ENCODE measurements at places on chromosomes 11 and 22.

- peaks cover 48% of the 10 kb centered on the region for H3K4me1 ChIP-seq
- no peak overlapping the region for H3K27ac ChIP-seq
- H3K4me3 ChIP-seq = peak overlapping the region; percentile 46
- no peaks in the 10 kb centered on the region for H3K27me3 ChIP-seq
- DNase-seq = no peak
These were observed 22.0 kb upstream of the CTSC start for GRCh38 chr11:88359541-88359940.

DNA sequence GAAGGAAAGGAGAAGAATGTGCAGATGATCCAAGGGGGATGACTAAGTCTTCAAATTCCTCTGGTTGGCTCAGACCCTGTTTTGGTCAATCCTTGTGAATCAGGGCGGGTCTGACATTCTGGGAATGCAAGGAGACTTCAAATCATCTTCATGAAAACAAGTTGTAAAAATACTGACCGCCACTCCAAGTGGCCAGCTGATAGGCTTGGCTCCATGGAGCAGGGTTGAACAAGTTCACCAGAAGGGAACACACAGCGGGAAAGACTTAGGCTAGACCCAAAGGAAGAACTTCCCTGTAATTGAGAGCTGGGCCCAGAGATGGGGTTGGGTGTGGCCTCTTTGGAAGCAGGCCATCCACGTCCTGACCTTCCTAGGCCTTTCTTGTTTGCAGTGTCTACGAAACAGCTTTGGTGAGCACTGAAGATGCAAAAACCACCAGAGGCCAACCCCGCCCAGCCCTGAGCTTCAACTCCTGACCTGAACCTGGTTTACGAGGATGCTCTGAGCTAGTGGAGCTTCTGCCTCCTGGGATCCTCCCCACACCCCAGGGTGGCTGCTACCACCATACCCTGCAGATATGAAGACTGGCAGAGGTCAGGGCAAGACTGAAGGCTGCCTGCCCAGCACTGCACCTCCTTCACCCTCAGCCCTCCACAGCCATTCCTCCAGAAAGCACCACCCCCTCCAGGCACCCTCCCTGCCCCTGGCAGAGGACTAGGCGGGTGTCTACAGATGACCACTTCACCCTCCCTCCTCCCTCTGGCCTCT is 26.1 kb downstream of the GDPD5 start:
- H3K4me3 ChIP-seq = no peak overlapping the region
- no peaks in the 10 kb centered on the region for H3K27me3 ChIP-seq
- DNase-seq = no peak

GRCh38 chr11:106706355-106706754 is 311.9 kb downstream of the GUCY1A2 start:
- H3K27me3 ChIP-seq = no peaks in the 10 kb centered on the region
- no peaks in the 10 kb centered on the region for H3K4me1 ChIP-seq
- no peaks in the 10 kb centered on the region for H3K36me3 ChIP-seq

DNA sequence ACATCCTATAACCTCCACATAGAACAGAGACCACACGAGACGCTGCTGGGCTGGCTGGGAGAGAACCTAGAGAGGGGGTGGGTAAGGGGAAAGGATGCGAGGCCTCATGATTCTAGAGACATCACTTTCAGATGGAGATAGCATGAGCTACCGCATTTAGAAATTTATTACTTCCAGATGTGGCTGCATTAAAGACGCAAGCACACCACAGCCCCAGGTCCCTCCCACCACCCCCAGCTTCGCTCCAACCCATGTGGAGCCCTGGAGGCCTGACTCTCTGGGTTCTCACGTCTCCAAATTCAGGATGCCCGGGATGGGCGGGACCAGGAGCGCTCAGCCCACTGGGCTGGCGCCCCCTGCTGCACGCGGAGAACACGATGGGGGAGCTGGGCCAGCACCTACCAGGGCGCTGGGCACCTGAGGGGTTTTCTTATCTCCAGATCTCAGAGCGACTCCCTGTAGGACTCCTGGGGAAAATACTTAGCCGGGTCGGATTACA is 13.6 kb downstream of the MRPL21 start:
- H3K27me3 ChIP-seq = no peaks in the 10 kb centered on the region
- no peaks in the 10 kb centered on the region for H3K4me1 ChIP-seq
- peaks cover 21% of the 10 kb centered on the region for H3K36me3 ChIP-seq

DNA sequence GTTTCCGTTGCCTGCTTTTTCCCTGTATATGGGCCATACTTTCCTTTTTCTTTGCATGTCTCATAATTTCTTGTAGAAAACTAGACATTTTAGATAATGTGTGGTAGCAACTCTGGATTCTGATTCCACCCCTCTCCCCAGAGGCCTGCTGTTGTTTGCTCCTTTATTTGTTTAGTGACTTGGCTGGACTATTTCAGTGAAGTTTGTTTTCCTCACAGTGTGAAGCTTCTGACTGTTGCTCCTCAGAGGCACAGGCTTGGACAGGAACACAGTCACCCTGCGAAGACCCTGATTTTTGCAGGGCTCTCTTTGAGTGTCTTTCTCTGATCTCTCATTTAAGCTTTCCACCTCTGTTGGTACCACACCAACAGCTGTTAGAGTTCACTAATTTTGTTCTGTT is 72.5 kb downstream of the SWAP70 start:
- H3K4me3 ChIP-seq = no peak overlapping the region
- no peaks in the 10 kb centered on the region for H3K4me1 ChIP-seq
- no peak for DNase-seq
- H3K27me3 ChIP-seq = no peaks in the 10 kb centered on the region

DNA sequence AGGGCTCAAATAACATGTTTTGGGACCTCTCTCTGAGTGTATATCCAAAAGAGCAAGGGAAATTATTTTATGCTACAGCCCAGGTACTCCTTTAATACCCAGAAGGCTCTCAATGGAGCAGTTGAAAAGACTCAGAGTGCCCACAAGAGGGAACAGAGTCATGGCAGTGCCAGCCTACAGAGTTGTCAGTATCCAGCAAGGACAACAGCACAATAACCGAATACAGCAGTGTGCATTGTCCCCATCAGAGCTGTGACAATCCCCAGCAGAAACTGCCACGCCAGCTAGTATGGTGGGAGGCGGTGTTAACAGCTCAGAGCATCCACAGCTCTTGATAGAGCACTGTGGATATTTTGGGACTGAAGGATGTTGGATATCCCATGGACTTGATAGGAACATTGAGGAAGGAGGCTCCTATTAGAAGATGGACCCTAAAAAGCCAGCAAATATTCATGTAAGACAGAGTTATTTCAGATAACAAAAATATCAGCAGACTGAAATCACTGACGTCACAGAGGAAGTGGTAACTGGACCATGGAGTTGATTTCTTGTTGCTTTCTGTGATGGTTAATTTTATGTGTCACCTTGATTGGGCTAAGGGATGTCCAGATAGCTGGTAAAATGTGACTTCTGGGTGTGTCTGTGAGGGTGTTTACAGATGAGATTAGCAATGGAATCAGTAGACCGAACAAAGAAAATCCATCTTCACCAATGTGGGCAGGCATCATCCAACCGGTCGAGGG is 17.7 kb upstream of the PAFAH1B2 start:
- DNase-seq = no peak
- H3K27ac ChIP-seq = no peak overlapping the region
- H3K4me1 ChIP-seq = no peaks in the 10 kb centered on the region
- H3K4me3 ChIP-seq = no peak overlapping the region
- H3K36me3 ChIP-seq = no peaks in the 10 kb centered on the region
- H3K27me3 ChIP-seq = peaks cover 18% of the 10 kb centered on the region

DNA sequence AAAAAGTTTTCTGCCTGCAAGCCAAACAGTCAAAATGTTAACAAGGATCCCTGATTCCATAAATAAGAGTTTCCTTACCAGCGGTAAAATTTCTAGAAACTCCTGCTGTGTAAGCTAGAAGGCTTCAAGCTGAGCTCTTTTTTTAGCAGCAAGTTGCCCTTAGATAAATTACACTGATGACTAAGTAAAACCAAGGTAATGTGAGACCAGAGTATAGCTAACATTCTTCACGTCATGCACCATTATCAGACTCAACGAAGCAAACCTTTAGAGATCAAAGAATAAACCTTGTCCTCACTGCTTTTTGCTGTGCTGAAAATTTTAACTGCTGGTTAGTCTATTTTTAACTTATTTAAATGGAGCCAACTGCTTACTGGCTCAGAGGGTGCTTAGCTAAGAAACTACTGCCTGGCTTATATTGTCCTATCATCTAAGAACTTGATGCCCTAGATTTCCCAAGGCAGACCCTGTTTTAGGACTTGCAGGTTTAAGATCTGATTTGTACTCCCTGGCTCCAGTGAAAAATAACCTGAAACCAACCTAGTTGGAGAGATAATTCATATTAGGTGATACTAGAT is 900.7 kb downstream of the JRKL start:
- H3K36me3 ChIP-seq = no peaks in the 10 kb centered on the region
- H3K27ac ChIP-seq = no peak overlapping the region
- no peak for DNase-seq
- H3K4me1 ChIP-seq = no peaks in the 10 kb centered on the region
- no peak overlapping the region for H3K4me3 ChIP-seq
- H3K27me3 ChIP-seq = no peaks in the 10 kb centered on the region

DNA sequence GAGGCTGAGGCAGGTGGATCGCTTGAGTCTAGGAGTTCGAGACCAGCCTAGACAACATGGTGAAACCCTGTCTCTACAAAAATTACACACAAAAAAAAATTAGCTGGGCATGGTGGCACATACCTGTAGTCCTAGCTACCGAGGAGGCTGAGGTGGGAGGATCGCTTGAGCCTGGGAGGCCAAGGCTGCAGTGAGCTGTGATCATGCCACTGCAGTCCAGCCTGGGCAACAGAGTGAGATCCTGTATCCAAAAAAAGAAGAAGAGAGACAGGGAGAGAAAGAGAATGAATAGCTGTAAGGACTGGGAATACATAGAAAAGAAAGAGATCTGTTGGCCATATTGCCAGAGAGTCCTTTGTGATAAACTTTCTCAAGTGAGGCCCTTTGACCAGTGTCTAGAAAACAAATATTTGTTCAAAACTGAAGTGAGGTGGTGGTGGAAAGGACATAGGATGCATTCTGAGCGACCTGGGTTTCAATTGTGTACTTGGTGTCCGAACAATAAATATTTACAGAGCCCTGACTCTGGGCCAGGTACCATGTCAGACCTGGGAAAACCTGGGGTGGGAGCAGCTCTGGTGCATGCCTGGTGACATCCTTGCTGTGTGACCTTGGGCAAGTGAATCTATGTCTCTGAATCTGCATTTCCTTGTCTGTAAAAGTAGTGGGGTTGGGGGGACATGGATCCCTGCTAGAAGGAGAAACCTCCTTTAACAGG is 89.6 kb upstream of the CRYBB3 start:
- no peaks in the 10 kb centered on the region for H3K36me3 ChIP-seq
- peak overlapping the region; percentile 79 for H3K4me3 ChIP-seq
- H3K27me3 ChIP-seq = no peaks in the 10 kb centered on the region
- H3K4me1 ChIP-seq = peaks cover 19% of the 10 kb centered on the region
- no peak for DNase-seq
- peak overlapping the region; percentile 89 for H3K27ac ChIP-seq

- H3K27ac ChIP-seq = peak overlapping the region; percentile 89
- DNase-seq = no peak
- no peaks in the 10 kb centered on the region for H3K27me3 ChIP-seq
These were observed 14.7 kb downstream of the RELT start for GRCh38 chr11:73390601-73391565.

- H3K27ac ChIP-seq = no peak overlapping the region
- H3K36me3 ChIP-seq = no peaks in the 10 kb centered on the region
- H3K27me3 ChIP-seq = peaks cover 15% of the 10 kb centered on the region
- H3K4me3 ChIP-seq = no peak overlapping the region
- DNase-seq = no peak
- no peaks in the 10 kb centered on the region for H3K4me1 ChIP-seq
These were observed 55.5 kb downstream of the CHRDL2 start for GRCh38 chr11:74675761-74676160.

DNA sequence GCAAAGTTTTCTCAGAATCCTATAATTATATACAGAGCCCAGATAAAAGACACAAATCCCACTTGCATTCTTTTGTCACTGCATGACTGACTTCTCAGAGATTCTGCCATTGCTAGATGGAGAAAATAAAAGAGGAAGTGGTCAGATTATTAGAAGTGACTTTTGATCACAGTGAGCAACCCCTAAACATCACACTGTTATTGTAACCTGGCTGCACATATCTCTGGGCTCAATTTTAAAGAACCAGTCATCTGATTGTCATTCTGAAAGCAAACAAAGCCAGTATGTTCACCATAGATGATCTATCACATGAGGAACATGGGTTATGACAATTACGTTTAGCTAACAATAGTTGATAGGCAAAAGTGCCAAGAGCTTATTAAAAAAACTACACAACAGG is 47.8 kb downstream of the COPB1 start:
- H3K36me3 ChIP-seq = peaks cover 9% of the 10 kb centered on the region
- H3K4me3 ChIP-seq = no peak overlapping the region
- peaks cover 17% of the 10 kb centered on the region for H3K4me1 ChIP-seq
- no peaks in the 10 kb centered on the region for H3K27me3 ChIP-seq
- no peak for DNase-seq
- H3K27ac ChIP-seq = peak overlapping the region; percentile 86

- H3K27ac ChIP-seq = no peak overlapping the region
- no peaks in the 10 kb centered on the region for H3K4me1 ChIP-seq
- H3K27me3 ChIP-seq = peaks cover 40% of the 10 kb centered on the region
- H3K36me3 ChIP-seq = no peaks in the 10 kb centered on the region
- no peak for DNase-seq
These were observed 13.5 kb downstream of the C11orf97 start for GRCh38 chr11:94525546-94526324.

DNA sequence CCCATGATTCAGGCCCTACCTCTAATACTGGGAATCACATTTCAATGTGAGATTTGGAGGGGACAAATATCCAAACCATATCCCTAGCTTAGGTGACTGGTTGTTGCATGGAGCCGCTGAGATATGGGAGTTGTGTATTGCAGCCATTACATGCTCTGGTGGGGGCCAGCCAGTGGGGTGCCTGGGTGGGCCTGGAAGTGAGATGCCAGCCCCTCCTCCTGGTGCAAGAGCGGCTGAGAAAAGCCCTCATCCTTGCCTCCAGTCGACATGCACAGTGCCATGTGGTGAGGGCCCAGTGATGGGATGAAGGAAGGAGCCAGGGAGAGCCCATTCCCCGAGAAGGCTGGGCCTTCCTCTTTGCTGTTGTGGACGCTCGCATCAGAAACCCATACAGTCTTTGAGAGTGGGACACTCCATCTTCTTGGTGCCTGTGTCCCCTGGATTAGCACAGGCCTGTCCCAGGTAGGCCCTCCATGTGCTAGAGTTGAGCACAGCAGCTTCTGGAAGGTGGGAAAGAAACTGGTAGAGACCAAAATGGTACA is 1043.0 kb downstream of the TBC1D22A start:
- H3K36me3 ChIP-seq = no peaks in the 10 kb centered on the region
- H3K27me3 ChIP-seq = peaks cover 40% of the 10 kb centered on the region
- no peak overlapping the region for H3K27ac ChIP-seq

- DNase-seq = no peak
- no peaks in the 10 kb centered on the region for H3K27me3 ChIP-seq
- no peak overlapping the region for H3K27ac ChIP-seq
These were observed 27.3 kb downstream of the USP35 start for GRCh38 chr11:78216021-78216420.

Measured in effector memory CD8-positive, alpha-beta T cell (primary cell).